Progenitor cell of endocrine pancreas (in vitro differentiated cells): ENCODE measurements at places on chromosomes 11 and 22.

DNA sequence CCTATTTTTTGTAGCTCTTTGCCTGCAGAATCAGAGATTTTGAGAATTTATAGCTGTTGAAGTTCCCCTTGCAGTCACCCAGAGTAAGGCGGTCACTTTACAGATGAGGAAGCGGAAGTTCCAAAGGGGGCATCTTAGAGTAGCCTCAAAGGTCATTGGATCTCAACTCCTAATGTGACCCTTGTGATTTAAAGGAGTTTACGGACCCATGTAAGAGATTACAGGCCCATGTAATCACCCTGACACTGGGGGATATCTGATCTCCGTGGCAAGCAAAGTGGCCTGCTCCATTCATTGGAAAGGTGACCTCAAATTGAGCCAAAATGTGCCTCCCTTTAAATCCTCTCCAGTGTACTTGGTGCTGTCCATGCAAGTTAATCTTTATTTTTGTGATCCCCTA lies 15.7 kb downstream of the P2RX3 start:
- no peak for DNase-seq

DNA sequence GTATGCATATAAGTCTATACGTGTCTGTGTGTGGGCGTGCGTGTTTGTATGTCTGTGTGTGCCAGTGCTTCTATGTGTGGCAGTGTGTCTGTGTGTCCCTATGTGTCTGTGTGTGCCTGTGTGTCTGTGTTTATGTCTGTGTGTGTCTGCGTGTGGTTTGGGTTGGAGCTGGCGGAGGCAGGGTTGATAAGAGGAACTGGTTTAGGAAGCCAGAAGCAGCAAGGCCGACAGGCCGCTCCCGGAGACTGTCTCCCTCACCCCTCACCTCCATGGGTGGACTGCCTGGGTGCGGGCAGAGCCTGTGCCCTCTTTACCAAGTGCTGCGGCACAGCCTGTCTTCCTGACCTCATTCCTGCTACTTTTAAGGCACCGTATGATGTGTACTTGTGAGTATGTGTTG lies 327.1 kb upstream of the B3GAT1 start:
- no peak for DNase-seq

DNA sequence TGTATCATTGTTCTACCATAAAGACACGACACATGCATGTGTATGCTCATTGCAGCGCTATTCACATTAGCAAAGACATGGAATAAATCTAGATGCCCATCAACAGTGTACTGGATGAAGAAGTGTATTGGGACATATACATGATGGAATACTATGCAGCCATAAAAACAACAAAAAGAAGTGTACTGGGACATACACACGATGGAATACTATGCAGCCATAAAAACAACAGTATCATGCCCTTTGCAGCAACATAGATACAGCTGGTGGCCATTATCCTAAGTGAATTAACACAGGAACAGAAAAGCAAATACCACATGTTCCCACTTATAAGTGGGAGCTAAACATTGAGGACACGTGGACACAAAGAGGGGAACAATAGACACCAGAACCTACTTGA lies 22.7 kb downstream of the ARL14EP start:
- DNase-seq: no peak

GRCh38 chr11:83034673-83035014 lies 37.1 kb downstream of the RAB30 start:
- no peak for DNase-seq

GRCh38 chr11:45193695-45194094 lies 47.3 kb downstream of the PRDM11 start:
- DNase-seq: no peak

DNA sequence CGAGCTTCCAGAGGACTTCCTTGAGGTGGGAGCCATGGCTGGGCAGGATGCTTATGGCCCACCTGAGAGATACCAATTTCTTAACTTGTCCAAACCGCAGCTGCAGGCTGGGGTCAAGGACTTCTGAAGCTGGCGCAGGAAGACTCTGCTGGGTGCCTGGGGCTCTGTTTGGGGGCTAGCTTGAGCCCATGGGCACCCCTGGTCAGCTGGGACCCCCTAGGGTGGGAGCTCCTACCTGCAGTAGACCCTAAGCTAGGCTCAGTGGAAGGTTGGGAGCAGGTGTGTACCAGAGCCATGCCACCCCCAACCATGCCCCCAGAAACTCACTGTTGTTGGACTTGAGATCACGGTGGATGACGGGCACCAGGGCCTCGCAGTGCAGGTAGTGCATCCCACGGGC lies 1.3 kb downstream of the MAP3K11 start:
- no peak for DNase-seq

DNA sequence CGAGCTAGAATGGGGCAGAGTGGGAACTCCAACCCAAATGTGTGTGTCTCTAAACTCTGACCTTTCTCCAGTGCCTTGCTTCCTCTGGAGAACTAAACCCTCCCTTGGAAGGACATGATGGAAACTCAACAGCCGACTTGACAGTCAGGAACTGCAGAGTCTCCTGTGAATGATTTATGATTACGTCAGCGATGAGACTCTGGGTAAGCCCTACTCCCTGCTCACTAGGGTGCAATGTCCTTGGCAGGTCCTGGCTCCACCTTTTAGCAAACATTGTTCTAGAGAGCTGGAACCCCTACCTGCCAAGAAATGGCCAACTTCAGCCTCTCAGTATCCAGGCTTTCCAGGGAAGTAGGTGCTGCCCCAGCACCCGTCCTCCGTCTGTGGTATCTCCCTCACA lies 96.1 kb upstream of the CD82 start:
- no peak for DNase-seq

- no peak for DNase-seq
Measured at GRCh38 chr11:106011481-106011880, 10.6 kb downstream of the MSANTD4 start.

DNA sequence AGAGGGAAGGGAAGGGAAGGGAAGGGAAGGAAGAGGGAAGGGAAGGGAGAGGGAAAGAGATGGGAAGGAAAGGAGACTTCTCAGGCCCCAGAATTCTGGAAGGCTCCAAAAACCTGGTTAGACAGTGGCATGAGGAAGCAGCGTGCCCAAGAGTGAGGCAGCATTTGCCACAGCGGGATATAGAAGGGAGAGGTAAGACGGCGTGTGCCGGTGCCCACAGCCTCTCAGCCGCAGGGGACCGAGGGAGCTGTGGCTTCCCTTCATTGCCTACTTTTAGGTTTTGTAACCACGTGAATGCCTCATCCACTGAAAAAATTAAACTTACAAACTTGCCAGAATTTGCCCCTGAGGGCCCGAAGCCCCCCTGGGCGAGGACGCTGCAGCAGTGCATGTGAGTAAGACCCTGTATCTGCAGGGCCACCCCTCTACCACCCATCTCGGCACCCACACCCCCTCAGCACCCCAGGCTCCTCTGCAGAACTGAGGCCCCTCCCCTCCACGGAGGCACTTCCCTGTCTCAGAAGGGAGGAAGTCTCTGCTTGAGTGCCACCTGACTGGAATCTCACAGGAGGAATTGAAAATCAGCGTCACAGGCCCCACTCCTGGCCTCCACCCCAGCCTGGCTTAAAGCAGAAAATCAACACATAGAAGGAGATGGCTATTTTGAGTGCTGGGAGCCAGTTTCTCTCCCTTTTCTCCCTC lies 58.1 kb downstream of the LINC01488 start:
- no peak for DNase-seq

GRCh38 chr11:108048269-108048668 lies 39.6 kb downstream of the CUL5 start:
- no peak for DNase-seq

GRCh38 chr11:7261578-7261977 lies 9.9 kb downstream of the SYT9 start:
- DNase-seq: no peak

DNA sequence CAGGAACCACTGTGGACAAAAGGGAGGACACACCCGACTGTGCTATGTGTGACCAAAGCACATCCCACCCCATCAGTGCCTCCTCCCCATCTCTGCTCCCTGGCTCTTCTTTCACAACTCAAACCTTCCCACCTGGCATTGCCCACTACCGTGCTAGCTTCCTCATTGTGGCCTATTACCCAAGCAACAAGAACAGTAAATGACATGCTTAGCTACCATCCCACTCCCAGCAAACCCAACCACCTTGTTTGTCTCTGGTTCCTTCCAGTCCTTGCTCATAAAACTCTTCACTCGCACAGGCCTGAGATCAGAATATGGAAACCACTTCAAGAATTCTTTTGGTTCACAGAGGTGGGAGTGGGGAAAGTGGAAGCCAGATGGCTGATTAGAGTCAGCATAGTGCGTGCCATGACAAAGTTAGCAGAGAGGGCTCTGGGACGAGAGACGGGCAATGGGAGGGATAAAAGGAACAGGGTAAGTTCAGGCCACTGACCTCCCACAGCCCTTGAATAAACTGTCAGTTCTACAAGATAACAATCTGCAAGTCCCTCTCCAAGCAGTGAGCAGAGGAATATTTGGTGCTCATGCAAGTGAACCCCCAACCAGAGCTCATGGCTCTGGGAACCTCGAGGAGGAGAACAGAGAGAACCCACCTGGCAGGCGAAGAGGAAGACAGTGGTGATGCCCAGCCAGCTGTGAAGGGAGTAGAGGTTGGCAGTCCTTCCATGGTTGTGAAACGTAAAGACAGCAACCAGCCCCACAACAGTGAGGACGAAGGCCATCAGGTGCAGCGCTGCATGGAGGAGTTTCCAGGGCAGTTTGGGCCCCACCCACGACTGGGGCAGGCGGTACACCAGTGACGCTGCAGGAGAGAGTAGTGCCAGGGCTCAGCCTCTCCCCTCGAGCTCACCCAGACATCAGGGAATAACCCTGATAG lies 8.3 kb downstream of the CYB561A3 start:
- no peak for DNase-seq

GRCh38 chr22:42937164-42937843 lies 77.6 kb downstream of the PACSIN2 start:
- DNase-seq: no peak

- DNase-seq: no peak
Measured at GRCh38 chr11:114846416-114846791, 168.1 kb downstream of the NXPE2 start.

- no peak for DNase-seq
Measured at GRCh38 chr11:71170624-71171423, 81.6 kb downstream of the SHANK2 start.

DNA sequence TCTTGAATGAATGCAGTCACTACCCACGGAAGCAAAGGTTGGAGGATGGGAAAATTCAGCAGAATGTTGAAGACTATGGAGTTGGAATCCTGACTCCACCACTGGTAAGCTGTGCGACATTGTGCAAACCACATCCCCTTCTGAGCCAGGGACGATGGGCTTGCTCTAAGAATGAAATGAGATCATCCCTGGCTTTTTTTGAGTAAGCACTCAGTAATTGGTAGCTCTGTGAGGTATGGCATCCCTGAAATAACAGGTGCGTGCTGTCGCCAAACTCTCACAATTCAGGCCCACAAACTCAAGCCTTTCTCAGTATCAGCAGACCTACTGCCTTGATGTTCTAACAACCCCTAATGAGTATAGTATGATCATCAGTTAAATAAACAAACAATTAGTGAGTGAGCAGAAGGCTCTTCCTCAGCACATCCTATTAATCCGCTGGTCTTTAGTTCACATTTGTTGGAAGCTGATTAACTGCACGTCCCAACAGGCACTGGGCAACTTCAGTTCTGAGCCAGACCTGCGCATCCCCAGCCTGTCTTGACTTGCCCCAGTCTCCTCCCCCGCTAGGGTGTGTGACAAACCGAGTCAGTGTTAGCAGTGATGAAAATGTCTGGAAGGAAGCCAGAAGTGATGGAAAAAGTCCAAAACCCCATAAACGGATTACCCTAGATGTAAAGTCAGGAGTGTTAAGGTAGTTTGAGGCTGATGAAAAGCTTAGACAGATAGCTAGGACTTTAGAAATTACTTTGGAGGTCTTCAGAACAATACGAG lies 235.5 kb downstream of the GRIK4 start:
- no peak for DNase-seq

- no peak for DNase-seq
Measured at GRCh38 chr11:57650739-57651090, 1.0 kb upstream of the YPEL4 start.

GRCh38 chr11:99015634-99016454 lies 4.9 kb upstream of the CNTN5 start:
- no peak for DNase-seq

- no peak for DNase-seq
Measured at GRCh38 chr22:36097880-36098279, 62.7 kb downstream of the APOL3 start.

- no peak for DNase-seq
Measured at GRCh38 chr11:106105986-106106385, 28.5 kb downstream of the AASDHPPT start.

GRCh38 chr11:74730571-74731260 lies 510 bp downstream of the CHRDL2 start:
- no peak for DNase-seq

GRCh38 chr22:23128269-23129108 lies 13.3 kb downstream of the RSPH14 start:
- peak; percentile 84 for DNase-seq

DNA sequence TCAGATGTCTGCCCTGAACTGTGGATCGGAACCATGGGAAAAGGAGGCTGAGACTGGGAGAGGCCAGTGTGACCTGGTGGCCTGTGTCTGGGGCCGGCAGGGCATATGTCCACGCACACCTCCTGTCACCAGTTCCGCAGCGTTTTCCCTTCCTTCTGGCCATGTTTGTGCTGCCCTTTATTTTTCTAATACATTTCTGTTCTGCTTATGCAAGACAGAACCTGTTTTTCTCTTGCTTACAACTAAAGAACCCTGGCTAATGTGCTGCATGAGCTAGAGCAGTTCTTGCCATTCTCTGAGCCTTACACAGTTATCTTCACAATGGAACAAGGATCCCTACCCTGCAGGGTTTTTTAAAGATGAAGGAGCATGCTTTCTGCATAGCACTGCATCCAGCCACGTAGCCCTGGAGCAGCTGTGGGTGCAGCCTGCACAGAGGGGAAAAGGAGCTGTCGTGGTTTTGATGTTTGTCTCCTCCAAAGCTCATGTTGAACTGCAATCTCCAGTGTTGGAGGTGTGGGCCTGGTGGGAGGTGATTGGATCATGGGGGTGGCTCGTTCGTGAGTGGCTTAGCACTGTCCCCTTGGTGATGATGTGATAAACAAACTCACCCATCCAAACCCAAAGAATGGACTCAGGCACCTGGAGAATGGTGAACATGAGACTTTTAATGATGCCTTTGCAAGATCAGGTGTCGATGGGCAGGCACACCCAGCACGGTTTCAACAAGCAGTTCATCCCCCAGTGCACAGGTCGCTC lies 84.8 kb upstream of the SHANK2 start:
- no peak for DNase-seq

DNA sequence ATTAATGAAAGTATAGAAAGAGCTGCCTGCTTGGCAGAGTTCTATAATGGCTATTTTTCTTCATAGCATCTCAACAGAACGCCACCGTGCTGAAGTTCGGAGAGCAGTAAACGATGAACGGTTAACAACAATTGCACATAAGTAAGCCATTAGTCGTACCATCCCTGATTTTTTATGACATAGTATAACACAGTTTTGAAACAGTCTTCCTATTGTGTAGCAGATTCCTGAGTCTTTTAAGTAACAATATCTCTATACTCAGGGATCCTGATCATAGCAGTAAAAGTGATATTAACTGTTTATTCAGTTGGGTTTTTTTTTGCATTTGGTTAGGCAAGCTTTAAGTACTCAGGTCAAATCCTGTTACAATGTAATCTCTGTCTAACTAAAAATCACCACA lies 8.4 kb downstream of the EMSY start:
- DNase-seq: no peak

GRCh38 chr11:127223026-127223425 lies 222.5 kb upstream of the KIRREL3 start:
- DNase-seq: no peak

GRCh38 chr11:124900464-124900863 lies 2.8 kb upstream of the ROBO4 start:
- no peak for DNase-seq
